ENCODE measurements at places on chromosomes 12 and 14. TPM values are rescaled to one million over a fixed set of nuclear protein-coding genes. Genes with fewer than 3 reads are reported as not detected.

Gene PLEKHG7
- not detected for total RNA-seq

Gene TMEM179
- total RNA-seq, result 0.10 TPM

Gene TAS2R31
- total RNA-seq, result 0.17 TPM

Gene NEUROD4
- total RNA-seq, result not detected

Gene RBP5
- not detected for total RNA-seq

Gene BDKRB2
- total RNA-seq, result 5.9 TPM

Gene DENND5B
- total RNA-seq, result 14.1 TPM

Gene MORN3
- 0.23 TPM for total RNA-seq

Gene SMOC1
- total RNA-seq, result 21.8 TPM

Gene SLC39A5
- total RNA-seq, result not detected

Gene KLHL33
- total RNA-seq, result not detected

Gene OR4E2
- total RNA-seq, result not detected

Gene SSPN
- total RNA-seq, result 0.56 TPM

Gene SLC8A3
- not detected for total RNA-seq

Gene ATXN7L3B
- 19.4 TPM for total RNA-seq

Gene CLIP1
- 54.8 TPM for total RNA-seq

Gene NR2C1
- 25.9 TPM for total RNA-seq

Gene ADAM21
- not detected for total RNA-seq

Gene ADAMTS20
- not detected for total RNA-seq

Gene MYF6
- total RNA-seq, result not detected

Gene TMEM30B
- 0.21 TPM for total RNA-seq

Gene DPPA3
- not detected for total RNA-seq

Gene TRHDE
- 0.13 TPM for total RNA-seq

Measured in A549 treated with DMSO at 1 μM for 4 hours (cell line).